ENCODE measurements at places on chromosomes 4 and X.

DNA sequence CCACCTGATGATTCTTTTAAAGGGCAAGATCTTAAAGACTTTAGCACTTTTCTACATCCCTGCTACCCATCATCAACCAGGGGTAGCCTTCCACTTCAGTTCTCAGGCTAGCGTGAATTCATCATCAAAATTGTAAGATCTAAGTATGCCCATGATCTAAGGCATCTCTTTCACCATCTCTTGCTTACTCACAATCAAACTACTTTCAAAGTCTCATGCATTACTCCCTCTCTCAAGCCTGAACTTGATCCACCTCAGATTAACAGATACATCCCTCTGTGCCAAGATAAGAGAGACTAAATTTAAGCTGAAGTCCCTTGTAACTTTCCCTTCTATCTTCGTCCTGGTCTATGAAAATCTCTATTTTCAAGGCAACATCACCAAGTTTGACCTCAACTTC, 62.8 kb downstream of the DHX15 start:
- no peak for DNase-seq

- DNase-seq: no peak
Observed at GRCh38 chr4:94978904-94979303, 221.1 kb downstream of the BMPR1B start.

DNA sequence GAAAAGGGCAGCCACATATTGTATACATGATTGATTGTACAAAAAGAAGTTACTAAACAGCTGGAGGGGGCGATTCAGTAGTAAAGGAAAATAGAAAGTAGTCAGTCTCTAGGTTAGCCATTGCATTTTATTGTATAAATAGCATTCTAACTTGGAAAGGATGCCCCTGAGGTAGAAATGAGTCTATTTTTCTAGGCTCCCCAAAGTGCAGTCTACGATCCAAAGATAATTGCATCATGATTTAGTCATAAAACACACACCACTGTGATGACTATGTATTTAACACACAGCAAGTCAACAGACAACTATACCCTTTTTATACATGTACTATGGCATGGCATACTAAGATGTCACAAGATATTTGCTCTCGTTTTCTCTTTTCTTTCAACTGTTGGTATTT, 204.9 kb downstream of the APBB2 start:
- DNase-seq: no peak

DNA sequence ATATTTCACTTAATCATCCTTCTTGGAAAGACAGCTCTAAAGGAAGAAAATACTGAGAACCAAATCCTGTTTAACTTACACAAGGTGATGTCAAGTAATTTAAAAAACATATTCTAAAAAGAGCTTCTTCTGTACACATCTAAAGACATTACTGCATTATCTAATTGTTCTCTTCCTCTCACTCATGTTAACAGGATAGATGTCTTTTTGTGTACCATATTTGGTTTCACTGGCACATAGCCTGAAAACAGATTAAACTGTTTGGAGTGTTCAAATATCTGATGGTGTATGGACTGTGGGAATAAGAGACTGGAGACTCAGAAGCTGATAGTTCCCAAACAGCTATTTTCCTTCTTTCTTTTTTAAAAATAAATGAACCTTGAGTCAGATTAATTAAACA, 213.3 kb upstream of the MAB21L2 start:
- no peak for DNase-seq

GRCh38 chrX:110201799-110202198, 116.1 kb downstream of the AMMECR1 start:
- no peak for DNase-seq

GRCh38 chr4:145178740-145179280, 1.6 kb downstream of the OTUD4 start:
- DNase-seq: peak; percentile 24

GRCh38 chr4:41693629-41694028, 54.9 kb downstream of the PHOX2B start:
- peak; percentile 31 for DNase-seq

- DNase-seq: no peak
Observed at GRCh38 chr4:154738426-154738825, 5.4 kb upstream of the LRAT start.

DNA sequence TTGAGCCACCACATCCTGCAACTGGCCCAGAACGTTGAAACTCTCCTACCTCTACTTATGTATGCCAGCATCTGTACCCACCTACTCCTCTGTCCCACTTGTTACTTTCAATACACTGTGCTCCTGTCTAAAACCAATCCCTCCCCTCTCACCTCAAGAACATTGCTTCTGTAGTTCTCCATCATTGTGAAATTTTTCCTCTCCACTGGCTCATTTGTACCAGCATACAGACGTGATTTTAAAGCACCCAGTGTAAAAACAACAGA, 25.5 kb upstream of the USO1 start:
- no peak for DNase-seq

- peak; percentile 88 for DNase-seq
Observed at GRCh38 chrX:72306851-72307645, 1.3 kb upstream of the CITED1 start.

- DNase-seq: no peak
Observed at GRCh38 chrX:133305348-133305747, 87.2 kb upstream of the TFDP3 start.

- DNase-seq: peak; percentile 61
Observed at GRCh38 chr4:145840162-145840768, 98.4 kb downstream of the ZNF827 start.

GRCh38 chr4:183300070-183300469, 20.0 kb downstream of the CLDN22 start:
- no peak for DNase-seq

DNA sequence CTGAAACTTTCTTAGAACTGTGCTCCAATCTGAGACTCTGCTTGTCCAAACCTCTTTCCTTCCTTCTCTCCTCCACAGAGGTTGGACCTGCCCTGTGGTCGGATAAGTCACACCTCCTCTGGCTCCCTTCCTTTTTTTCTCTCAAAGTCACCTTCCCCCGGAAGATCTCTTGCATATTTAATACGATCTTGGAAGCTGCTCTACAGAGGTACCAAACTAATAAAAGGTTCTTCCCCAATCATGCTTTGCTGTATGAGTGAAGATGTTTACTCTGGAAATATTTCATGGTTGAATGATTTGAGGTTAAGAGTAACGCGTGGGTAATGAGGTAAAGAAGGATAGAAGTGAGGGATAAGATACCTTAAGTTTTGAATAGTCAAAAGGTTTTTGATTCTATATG, 166.0 kb downstream of the ATG4A start:
- DNase-seq: no peak

- DNase-seq: no peak
Observed at GRCh38 chrX:2449135-2449886, 51.5 kb downstream of the DHRSX start.

GRCh38 chr4:104279744-104280143, 214.9 kb downstream of the CXXC4 start:
- no peak for DNase-seq

DNA sequence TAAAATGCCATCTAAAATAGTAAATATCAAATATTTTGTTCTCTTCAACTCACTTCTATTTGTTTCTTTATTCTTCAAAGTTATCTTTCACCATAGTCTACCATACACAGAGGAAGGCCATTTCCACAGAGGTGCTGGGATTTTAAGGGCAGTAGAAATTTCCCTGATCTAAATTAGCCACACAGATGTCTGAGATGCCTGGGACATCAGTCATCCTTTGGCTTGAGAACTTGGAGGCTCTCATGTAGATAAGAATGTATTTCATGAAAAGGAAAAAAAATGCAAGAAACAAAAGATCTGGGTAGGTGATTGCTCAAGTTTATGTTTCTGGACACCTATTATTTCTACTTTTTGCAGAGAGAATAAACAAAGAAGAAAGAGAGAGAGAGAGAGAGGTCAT, 1008.2 kb downstream of the NLGN4X start:
- DNase-seq: no peak
